ENCODE measurements at places on chromosomes 11 and 22. TPM values are rescaled to one million over a fixed set of nuclear protein-coding genes. Genes with fewer than 3 reads are reported as not detected.

DNA sequence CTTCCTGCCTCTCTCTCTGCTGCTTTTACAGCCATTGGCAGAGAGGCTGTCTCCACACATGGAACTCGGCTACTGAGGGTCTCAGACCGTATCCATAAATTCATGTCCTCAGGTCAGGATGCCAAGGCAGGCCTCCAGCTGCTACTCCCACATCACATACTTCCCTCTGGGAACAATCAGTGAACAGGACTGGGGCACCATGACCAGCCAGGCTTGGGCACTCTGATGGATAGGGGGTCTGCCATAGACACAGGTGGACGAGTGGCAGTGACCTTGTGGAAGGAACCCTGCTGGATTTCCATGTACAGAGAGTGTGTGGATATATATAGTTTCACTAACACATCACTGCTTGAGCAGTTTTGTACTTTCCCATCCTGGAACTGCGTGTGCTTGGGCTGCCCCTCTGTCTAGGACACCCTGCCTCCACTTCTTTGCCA lies 97.7 kb upstream of the PARVA start:
- H3K4me3 ChIP-seq: no peak overlapping the region
- no peaks in the 10 kb centered on the region for H3K36me3 ChIP-seq
- DNase-seq: no peak
- H3K4me1 ChIP-seq: peaks cover 13% of the 10 kb centered on the region
- no peak overlapping the region for H3K27ac ChIP-seq
- no peaks in the 10 kb centered on the region for H3K27me3 ChIP-seq

DNA sequence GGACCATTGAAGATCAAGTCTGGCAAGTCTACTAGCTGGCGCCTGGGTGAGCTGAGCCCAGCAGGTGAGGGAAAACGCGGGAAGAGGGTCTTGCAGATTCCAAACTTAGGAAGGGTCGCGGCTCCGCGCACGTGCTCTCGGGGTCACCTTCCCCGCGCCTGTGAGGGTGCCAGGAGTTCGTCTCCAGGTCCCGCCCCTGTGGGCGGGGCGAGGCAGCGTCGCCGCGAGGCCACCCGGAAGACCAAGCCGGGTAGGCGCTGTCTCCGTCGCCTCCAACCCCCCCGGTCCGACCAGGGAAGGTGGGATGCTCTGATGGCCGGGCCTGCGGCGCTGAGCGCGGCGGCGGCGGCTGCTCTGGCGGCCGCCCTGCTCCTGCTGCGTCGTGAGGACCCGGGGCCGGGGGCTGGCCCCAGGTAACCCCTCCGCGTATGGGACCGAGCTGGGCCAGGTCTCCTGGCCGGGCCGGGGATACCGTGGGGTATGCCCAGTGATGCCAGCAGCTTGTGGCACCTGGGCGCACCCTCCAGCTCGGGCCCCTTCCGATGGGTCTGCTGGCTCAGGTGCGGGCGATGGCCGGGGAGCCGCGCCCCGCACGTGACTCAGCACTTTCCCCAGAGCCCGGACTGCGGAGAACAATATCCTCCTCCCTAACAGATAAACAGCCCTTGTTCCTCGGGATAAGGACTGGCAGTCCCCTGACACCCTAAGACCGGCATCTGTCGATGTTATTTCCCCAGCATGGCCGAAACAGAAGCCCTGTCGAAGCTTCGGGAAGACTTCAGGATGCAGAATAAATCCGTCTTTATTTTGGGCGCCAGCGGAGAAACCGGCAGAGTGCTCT lies at the start of gene HTATIP2:
HTATIP2 (plus strand) TSS at position 215 of the 841 bp plus-strand sequence; CDS start at position 739, 524 bp downstream.
- H3K27me3 ChIP-seq: no peaks in the 10 kb centered on the region
- H3K4me1 ChIP-seq: peaks cover 15% of the 10 kb centered on the region
- H3K36me3 ChIP-seq: no peaks in the 10 kb centered on the region
- peak within 1 kb of the TSS; percentile 99 for H3K4me3 ChIP-seq
- peak; percentile 63 for DNase-seq
- peak within 1 kb of the TSS; percentile 86 for H3K27ac ChIP-seq

- no peaks in the 10 kb centered on the region for H3K36me3 ChIP-seq
- H3K4me3 ChIP-seq: no peak overlapping the region
- H3K4me1 ChIP-seq: no peaks in the 10 kb centered on the region
- no peak overlapping the region for H3K27ac ChIP-seq
- H3K27me3 ChIP-seq: no peaks in the 10 kb centered on the region
Measured at GRCh38 chr11:132298357-132298756, 927.9 kb downstream of the NTM start.

GRCh38 chr11:107859459-107860239 lies 1.1 kb upstream of the SLC35F2 start:
- DNase-seq: peak; percentile 38
- H3K27ac ChIP-seq: peak overlapping the region; percentile 84
- H3K4me3 ChIP-seq: peak overlapping the region; percentile 69

DNA sequence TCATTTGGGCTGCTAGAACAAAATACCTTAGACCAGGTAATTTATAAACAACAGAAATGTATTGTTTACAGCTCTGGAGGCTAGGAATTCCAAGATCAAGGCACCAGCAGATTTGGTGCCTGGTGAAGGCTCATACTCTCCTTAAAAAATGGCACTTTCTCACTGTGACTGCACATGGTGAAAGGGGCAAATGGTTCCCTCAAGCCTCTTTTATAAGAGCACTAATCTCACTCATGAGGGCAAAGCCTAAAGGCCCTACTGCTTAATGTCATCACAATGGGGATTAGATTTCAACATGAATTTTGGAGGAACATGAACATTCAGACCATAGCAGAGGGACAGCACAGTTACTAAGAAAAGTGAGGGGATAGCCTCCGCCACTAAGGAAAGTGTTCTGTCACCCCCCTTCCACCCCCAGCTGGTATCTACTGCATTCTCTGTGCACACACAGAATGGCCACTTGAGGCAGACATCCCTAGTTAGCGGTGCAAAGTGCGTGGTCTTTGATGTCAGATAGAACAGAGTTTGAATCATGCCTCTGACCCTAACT lies 47.2 kb upstream of the CEP295 start:
- DNase-seq: no peak
- no peak overlapping the region for H3K27ac ChIP-seq

- H3K36me3 ChIP-seq: peaks cover 5% of the 10 kb centered on the region
- H3K27ac ChIP-seq: no peak overlapping the region
- no peaks in the 10 kb centered on the region for H3K27me3 ChIP-seq
- peak; percentile 34 for DNase-seq
Measured at GRCh38 chr22:29524442-29525191, 28.9 kb downstream of the THOC5 start.

DNA sequence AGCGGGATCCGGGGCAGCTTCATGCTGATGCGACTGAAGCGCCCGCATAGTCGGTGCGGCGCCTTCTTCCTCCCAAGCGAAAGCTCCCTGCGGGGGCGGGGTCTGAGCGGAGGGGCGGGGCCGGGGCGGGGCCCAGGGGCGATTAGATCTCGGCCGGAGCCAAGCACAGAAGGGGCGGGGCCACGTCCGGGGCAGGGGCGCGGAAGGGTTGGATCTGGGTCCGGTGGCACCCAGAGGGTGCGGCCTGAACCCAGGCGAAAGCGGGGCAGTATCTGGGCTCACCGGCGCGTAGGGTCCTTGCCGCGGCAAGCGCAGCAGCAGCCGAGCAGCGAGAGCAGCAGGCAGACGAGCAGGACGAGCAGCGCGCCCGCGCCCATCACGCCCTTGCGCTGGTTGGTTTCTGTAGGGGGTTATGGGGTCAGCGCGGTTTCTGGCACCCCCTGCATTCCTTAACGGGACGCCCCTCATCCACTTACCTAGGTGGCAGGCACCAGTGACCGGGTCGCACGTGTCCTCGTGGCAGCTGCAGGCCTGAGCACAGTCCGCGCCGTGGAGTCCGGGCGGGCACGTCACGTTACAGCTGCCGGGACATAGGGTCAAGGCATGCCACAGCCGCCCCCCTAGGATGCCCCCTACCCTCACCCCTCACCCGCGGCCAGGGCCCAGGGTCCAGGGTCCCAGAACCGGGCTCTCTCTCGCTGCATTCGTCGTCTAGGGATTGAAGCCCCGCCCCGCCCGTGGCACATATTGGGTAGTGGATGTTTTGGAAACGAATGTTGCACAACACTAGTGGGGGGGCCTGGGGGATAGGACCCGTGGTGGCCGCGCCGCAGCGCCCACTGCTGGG lies 8.1 kb downstream of the SCARF2 start:
- peaks cover 38% of the 10 kb centered on the region for H3K4me1 ChIP-seq
- peak; percentile 73 for DNase-seq
- H3K27me3 ChIP-seq: no peaks in the 10 kb centered on the region
- no peaks in the 10 kb centered on the region for H3K36me3 ChIP-seq

DNA sequence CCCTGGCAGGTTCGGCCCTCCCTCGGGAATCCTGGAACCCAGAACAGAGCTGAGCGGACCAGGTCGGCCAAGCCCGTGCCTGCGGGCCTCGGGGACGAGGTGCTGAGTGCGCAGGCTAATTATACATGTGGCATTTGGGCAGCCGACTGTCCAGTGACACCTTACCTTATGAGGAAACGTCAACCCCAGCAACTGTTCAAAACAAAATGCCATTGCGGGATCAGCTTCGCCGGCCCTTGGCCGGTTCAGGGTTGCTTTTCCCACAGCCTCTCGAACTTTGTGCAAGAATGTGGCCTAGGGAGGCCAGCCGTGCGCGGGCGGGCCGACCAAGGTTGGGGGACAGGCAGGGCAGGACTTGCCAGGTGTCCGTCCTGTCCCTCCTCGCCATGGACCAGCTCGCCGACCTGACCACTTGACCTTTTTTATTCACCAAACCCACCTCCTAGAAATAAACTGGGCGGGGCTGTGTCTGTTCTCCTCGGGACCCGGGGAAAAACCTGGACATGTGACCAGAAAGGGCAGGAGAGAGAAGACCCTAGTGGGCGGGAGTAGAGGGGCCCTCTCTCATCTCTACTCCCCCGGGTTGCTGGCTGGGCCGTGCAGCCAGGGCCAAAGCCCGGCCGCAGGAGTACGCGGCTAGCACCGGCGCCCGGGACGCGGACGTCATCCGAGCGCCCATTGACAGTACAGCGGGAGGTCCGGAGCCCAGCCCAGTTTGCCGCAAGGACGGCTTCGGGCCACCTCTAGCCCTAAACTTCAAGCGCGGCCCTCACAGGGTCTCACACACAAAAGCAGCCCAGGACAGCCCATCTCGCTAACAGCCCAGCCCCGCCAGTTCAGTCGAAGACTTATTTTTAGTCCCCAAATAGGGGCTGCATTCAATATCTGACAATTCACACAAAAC lies 134.3 kb upstream of the C11orf58 start:
- peak; percentile 65 for DNase-seq
- no peaks in the 10 kb centered on the region for H3K27me3 ChIP-seq
- peaks cover 26% of the 10 kb centered on the region for H3K4me1 ChIP-seq
- peak overlapping the region; percentile 77 for H3K4me3 ChIP-seq
- no peaks in the 10 kb centered on the region for H3K36me3 ChIP-seq

DNA sequence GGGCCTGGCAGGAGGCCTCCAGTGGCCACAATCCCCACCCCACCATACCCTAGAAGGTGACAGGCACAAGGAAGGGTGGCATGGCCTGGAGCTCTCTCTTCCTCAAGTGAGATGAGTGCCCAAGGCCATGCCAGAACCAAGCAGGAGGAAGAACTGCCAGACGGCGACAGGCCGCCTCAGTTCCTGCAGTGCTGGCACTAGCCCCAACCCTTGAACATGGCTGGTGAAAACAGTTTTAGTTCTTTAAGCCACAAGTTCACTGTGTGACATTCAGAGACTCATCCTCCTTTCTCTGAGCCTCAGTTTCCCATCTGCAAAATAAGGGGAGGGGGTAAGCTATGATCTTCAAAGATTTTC lies 9.8 kb downstream of the CHRDL2 start:
- H3K4me1 ChIP-seq: peaks cover 2% of the 10 kb centered on the region
- no peaks in the 10 kb centered on the region for H3K36me3 ChIP-seq
- H3K27me3 ChIP-seq: no peaks in the 10 kb centered on the region
- DNase-seq: no peak
- H3K27ac ChIP-seq: no peak overlapping the region
- no peak overlapping the region for H3K4me3 ChIP-seq

GRCh38 chr11:340539-341512 lies 20.2 kb upstream of the IFITM3 start:
- no peaks in the 10 kb centered on the region for H3K27me3 ChIP-seq
- H3K4me3 ChIP-seq: no peak overlapping the region
- H3K36me3 ChIP-seq: no peaks in the 10 kb centered on the region
- H3K4me1 ChIP-seq: no peaks in the 10 kb centered on the region
- no peak for DNase-seq

F2 gene
- total RNA-seq: not detected

ETS1 gene
- 20.0 TPM for total RNA-seq

ATXN10 gene
- 69.8 TPM for total RNA-seq

BRSK2 gene
- total RNA-seq: 113 TPM
